Activated CD4-positive, alpha-beta T cell treated with anti-CD3 and anti-CD28 coated beads, Interleukin-2, amount 50 U/mL, for 4 hours (primary cell): ENCODE measurements at places on chromosomes 11 and 22.

DNA sequence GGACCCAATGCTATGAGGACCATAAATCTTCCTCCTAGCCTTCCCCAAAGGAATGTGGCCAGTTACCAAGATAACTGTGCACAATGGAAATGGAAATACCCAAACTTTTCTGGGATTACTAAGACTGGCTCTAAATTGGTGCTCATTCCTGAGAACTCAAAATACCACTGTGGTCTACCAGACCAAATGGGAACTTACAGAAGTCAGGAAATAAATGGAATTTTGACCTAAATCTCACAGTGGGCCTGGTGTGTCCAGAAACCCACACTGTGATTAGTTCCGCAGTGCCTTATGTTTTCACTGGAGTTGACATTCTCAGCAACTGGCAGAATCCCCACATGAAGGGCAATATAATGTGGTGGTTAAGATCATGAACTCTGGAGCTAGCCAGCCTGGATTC lies 99.4 kb upstream of the ZC3H12C start:
- no peak for DNase-seq

DNA sequence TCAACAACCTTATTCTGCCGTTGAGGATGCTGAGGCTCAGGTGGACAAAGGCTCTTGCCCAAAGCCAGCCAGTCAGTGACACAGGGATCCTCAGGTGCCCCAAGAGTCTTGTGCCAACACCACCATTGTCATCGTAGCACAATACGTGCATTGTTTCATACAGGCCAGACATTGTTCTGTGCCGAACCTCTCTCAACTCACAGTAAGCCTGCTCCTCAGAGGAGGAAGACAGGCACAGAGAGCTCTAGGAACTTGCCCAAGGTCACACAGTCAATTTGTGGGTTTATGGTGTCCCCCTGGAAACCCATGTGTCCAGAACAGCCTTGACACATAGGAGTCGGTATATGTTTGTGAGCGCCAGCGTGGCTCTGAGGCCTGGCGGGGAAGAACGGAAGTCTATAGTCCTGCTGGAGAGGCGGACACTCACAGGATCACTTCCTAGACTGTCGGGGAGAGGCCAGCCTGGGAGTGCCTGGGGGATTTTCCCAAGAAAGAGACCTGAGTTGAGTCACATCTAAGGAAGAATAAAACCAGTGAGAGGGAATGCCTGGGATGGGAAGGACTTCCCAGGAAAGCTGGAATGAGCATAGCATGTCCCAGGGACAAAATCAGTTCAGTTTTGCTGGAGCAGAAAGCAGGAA lies 20.2 kb downstream of the LIF start:
- no peak for DNase-seq

GRCh38 chr11:111384494-111384893 lies 5.4 kb upstream of the POU2AF1 start:
- DNase-seq: no peak

DNA sequence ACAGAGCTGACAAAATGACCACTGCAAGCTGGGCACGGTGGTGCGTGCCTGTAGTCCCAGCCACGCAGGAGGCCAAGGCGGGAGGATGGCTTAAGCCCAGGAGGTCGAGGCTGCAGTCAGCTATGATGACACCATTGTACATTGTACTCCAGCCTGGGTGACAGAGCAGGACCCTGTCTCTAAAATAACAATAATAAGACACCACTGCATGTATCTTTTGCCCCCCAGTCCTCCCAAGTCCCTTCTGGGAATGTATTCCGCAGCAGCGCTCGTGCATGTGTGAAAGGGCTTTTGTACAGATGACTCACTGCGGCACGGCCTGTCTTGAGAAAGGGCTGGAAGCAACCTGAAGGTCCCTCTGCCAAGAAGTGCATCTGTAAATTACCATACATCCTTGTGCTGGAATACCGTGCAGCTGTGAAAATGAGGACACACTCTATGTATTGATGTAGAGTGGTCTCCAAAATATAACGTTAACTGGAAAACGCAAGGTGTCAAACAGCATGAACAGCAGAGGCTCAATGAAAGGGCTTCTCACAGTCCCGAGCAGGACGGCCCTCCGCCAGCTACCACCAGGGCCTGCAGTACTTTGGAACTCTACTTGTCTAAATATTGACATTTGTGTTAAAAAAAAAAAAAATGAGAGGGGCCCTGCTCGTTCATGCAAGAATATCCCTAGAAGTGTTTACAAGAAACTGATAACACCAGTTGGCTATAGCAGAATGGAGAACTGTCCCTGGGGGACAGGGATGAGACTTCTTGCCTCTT lies 9.0 kb upstream of the CDC42EP2 start:
- DNase-seq: no peak

- DNase-seq: no peak
These were observed 63.2 kb downstream of the PACS1 start for GRCh38 chr11:66133216-66133775.

DNA sequence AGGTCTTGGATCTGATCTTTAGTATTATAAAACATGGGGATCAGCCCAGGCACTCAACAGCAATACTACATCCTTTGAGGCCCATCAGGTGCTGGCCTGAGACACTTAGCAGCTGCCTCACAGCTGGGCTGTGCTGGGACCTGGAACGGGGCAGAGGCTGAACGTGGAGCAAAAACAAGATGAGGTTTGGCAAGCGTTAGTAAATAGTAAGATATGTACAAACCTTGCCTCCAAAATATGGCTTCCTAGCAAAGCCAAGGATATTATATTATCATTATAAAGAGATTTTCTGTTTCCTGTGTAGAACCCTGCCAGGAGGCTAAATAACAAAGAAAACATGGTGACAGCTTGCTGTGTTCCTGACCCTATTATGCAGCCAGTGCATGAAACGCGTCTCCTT lies 60.0 kb upstream of the SPON1 start:
- no peak for DNase-seq

- DNase-seq: no peak
These were observed 8.1 kb downstream of the PRR33 start for GRCh38 chr11:1883346-1884302.

DNA sequence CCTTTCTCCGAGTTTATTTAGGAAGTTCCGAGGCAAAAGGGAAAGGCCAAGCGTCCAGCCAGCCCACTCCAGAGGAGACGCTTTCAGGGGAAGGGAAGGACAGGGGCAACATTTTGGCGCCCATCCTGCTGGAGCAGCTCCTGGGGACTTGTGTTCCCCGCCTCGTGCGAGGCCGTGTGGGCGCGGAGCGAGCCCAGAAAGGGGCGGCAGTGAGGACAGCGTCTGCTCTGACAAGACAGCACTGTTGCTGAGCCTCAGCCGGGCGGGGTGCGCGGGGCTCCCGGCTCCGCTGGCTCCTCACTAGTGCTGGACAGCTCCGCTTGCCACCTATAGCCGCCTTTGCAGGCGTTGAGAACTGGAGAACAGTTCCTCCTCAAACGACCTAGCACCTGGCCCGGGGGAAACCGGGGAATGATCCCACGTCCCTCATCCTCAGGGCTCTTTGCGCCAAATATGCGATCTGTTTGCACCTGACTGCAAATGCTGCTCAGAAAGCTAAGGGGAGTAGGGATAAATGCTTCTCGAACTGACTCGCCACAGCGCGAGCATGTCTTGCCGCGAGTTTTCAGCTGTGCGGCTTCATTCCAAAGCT lies 722 bp upstream of the GUCY1A2 start:
- DNase-seq: no peak

- DNase-seq: no peak
These were observed 49.0 kb downstream of the JHY start for GRCh38 chr11:122931510-122931909.

DNA sequence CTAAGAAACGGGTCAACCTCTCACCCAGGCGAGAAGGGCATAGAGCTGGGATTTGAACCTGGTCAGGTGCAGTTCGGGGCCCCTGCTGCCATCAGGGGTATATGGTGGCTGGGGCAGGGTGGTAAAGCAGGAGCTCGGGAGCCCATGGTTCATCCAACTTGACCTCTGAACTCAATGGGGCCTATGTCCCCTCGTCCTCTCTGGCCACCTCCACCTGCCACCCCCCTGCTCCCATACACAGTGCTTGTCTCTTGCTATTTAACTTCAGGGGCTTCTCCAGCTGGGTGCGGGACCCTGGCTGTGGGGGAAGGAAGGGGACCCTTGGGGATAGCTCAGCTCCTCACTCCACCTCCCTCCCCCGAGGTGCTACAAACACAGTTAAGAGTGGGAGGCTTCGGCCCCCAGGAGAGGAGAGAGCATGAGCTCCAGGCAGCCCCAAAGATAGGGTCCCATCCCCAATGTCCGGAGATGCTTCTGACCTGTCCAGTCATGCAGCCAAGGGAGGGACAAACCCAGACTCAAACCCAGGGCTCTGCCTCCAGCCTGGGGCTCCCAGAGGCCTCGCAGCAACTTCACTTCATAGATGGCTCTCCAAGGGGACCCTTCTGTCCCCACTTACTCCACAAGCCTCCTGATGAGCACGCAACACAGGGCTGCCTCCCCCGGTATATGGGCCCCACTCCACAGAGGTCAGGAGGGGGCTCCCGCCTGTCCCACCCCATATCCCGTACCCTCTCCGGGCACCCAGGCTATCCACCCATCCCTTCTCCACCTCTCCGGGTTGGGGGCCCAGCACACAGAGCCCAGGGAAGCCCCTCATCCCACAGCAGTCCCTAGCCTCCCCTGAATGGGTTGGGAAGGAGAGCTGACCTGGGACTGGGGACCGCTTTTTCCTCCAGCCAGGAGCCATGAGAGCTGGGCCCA lies 712 bp downstream of the IL2RB start:
- DNase-seq: no peak

DNA sequence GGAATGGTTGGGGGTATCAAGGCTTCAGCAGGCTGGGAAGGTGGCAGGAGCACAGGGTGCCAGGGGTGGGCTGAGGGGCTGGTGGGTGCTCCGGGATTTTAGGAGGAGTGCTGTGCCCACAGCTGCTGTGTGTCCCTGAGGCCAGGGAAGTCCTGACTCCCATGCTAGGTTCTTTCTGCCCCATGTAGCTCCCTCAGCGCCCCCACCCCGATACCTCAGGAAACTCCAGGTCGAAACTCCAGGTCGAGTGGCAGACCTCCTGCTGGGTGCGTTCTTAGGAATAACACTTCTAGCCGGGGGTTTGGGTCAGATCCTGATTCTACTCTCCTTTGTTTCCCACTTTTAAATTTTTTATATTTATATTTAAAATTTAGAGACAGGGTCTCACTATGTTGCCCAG lies 8.3 kb downstream of the AP2A2 start:
- DNase-seq: no peak

- DNase-seq: no peak
These were observed 81.3 kb upstream of the BLID start for GRCh38 chr11:122197066-122197987.

DNA sequence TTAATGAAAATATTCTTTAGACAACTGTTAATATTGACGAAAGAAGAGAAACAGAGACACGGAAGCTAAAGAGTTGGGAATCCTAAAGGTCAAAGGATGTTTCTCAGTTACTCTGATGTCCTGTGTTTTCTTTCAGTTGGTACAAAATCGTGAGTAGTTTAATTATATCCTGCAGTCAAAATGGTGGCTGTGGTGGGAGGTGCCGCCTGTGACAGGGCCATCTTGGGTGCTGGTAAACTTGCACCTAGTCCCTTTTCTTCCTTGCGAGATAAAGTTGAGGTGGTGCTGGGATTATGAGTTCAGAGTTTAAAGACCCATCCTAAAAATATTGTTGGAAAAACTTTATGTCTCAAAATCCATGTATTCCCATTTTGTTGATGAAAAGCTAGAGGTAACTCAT lies 2.2 kb downstream of the CECR2 start:
- no peak for DNase-seq

DNA sequence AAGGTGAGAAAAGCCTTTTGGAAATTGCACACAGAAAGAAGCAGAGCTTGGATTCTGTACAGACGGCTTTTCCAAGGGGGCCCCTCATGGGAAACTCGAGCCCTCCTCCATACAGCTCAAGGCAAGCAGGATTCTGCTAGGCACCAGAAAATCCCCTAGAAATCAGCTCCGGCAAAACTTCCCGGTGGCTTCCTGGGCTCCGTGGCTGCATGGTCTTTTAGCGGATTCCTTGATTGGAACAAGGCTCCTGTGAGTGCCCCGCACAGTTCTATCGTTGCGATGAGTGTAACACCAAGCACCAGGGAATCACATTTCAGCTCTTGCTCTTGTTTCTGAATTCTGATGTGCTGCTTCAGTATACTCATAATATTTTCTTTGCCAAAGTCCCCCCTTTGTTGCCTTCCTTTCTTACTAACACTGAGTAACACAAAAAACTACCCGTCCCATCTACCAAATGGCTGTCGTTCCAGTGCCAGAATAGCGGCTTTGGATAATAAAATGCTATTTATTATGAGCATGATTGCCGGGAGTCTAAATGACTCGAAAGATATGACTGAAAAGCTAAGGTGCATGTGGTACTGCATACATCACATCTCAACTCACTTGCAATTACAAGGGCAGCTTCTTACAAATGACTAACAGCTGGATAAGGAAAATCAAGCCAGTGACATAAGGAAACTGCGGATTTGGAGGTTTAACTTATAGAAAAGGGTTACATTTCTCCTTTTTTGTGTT lies 494.1 kb downstream of the DLG2 start:
- no peak for DNase-seq

- DNase-seq: no peak
These were observed 159.1 kb upstream of the NECTIN1 start for GRCh38 chr11:119888119-119888518.

DNA sequence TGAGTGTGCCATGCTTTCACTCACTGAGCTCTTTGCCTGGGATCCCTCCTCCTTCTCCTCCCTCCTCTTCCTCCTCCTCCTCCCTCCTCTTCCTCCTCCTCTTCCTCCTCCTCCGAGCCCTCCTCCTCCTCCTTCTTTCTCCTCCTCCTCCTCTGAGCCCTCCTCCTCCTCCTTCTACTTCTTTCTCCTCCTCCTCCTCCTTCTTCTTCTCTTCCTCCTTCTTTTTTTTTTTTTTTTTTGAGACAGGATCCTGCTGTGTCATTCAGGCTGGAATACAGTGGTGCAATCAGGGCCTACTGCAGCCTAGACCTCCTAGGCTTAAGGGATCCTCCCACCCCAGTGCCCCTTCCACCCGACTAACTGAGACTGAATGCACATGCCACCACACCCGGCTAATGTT lies 62.3 kb downstream of the DEUP1 start:
- no peak for DNase-seq

DNA sequence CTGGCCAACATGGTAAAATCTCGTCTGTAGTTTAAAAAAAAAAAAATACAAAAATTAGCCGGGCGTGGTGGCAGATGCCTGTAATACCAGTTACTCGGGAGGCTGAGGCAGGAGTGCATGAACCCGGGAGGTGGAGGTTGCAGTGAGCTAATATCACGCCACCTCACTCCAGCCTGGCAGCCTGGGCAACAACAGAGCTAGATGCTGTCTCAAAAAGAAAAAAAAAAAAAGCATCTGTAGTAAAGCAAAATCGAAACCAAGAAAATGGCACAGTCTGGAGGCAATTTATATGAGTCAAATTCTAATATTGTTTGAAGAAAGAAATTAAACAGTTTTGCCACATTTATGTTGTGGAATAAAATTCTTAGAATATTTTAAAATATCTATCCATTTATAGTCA lies 365.0 kb upstream of the CHORDC1 start:
- DNase-seq: no peak
